ENCODE measurements at places on chromosomes 3 and 15. TPM values are rescaled to one million over a fixed set of nuclear protein-coding genes. Genes with fewer than 3 reads are reported as not detected.

The ECE2 gene
- total RNA-seq = not detected

The RPL4 gene
- 3,484 TPM for total RNA-seq

The NISCH gene
- total RNA-seq = 31.2 TPM

The COX5A gene
- total RNA-seq = 188 TPM

The COL8A1 gene
- 6.8 TPM for total RNA-seq

The PLA2G4F gene
- 3.5 TPM for total RNA-seq

The GRAMD2A gene
- 10.2 TPM for total RNA-seq

The RTP1 gene
- total RNA-seq = not detected

The SENP7 gene
- 5.0 TPM for total RNA-seq

The ANKDD1A gene
- total RNA-seq = 1.4 TPM

The MAP6D1 gene
- total RNA-seq = 4.2 TPM

The LYZL4 gene
- total RNA-seq = not detected

The CCDC191 gene
- 1.8 TPM for total RNA-seq

The MYZAP gene
- 5.1 TPM for total RNA-seq

Measured in airway epithelial cell (primary cell).